ENCODE measurements at places on chromosomes 13 and 19. TPM values are rescaled to one million over a fixed set of nuclear protein-coding genes. Genes with fewer than 3 reads are reported as not detected.

GRCh38 chr13:67147342-67148133 is 82.6 kb downstream of the PCDH9 start:
- DNase-seq, result no peak

- no peak for DNase-seq
Measured at GRCh38 chr13:76019421-76020044, 383.4 kb downstream of the LMO7 start.

DNA sequence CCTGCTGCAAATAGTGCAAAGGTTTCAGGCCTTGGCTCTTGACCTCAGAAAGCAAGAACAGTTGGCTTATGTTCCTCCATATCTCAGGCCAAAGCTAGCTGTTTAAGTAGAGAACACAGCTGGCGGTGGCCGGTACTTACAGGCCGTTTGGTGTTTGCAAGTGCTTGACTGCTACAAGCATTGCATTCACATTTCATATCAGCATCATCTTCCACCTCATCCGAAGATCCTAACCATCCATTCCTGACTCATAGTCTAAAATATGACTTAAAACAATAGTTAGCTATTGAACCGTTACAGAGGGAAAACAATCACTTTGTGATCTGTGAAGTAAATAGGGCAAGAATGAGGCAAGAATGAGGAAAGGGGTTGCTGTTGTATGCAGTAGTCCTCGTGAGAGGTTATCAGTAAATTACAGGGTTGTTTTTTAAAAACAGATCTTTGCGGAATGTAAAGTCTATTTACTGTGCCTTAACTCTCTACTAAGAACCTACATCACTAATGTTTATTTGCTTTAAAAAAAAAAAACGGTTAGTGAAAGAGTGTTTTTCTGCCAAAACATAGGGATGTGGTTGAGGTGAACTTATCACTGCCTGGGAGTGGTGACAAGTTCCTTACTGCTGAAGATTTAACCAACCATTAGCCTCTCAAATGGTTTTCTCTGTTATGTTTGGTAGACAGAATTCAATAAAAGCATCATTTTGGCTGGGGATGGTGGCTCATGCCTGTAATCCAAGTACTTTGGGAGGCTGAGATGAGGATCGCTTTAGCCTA is 21.6 kb upstream of the WDR88 start:
- no peak for DNase-seq

DNA sequence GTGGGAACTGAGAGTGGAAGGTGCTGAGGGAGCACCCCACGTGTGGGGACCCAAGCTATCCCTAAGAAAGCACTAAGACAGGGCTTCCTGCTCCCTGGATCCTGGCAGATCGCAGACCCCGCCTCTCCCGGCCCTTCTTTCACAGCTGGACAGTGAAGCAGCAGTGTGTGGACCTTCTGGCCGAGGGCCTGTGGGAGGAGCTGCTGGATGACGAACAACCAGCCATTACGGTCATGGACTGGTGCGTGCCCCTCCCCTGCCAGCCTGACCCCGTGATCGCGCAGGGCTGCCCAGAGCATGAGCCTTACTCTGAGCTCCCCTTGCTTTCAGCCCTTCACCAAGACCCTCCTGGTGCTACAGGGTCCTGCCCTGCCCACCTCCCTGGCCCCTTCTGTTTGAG is 2.3 kb downstream of the NCCRP1 start:
- no peak for DNase-seq

DNA sequence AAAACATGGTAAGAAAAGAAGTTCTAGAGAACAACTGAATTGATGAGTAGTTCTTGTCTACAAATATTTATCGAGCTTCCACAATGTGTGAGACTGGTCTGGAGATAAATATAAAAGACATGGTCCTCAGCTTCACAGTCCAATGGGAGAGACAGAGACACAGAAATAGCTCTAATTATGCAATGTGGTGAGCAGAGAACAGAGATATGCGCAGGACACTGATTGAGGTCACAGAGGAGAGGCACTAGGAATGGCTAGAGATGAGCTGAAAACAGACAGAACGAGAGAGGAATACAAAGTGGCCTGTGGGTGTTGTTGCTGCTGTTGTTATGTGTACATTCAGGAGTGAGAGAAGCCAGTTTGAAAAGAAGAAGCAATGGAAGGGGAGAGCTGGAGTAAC is 53.2 kb downstream of the GPALPP1 start:
- no peak for DNase-seq

DNA sequence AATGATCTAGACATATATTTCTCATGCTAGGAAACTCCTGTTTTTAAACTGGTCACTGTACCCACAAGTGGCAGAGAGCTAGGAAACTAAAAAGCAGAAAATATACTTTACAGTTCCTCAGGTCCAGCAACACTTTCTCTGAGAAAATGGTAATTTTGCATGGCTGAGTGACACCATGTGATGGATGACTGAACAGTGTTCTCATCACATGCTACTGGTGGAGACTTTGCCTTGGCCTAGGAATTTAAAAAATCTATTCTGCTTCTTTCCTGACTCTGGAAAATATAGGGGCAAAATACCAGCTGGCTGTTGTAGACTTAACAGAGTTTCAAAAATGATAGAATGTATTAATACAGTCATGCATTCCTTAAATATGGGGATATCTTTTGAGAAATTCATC is 50.0 kb downstream of the LATS2 start:
- no peak for DNase-seq

GRCh38 chr13:24627090-24627714 is 53.0 kb upstream of the ATP12A start:
- DNase-seq, result no peak

- no peak for DNase-seq
Measured at GRCh38 chr13:82803341-82803740, 1078.9 kb downstream of the SLITRK1 start.

DNA sequence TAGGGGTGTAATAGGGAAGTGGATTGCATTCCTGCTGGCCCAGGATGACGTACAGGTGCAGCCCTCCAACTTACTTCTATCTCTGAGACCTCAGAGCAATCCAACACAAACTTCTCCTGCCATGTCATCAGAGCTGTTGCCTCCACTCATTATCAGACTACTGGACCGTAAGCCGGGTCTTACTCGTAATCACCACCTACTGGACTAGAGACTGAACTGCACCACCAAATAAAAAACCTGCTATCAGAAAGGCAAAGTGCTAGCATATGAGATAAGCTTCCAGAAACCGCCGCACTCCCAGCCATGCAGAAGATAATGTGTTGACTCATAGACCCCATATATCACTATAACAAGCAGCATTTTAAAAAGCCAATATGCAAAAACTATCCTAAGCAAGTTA is 102.0 kb downstream of the SLITRK1 start:
- no peak for DNase-seq

DNA sequence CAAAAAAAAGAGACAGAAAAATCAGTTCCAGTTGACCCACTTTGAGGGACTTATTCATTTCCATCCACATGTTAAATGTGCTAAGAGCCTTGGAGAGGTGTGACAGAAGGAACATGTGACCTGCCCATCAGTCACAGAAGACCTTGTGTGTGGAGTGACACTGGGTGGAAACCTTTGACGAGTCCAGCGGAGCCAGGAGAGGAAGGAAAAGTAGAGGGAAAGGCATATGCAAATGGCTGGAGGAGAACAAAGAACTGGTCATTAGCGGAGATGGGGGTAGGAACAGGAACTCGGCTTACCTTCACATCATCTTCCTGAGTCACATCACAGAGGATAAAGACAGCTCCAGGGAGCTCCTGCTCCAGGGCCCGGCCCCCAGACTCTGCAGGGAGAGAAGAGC is 2.3 kb downstream of the HSD17B14 start:
- no peak for DNase-seq

DNA sequence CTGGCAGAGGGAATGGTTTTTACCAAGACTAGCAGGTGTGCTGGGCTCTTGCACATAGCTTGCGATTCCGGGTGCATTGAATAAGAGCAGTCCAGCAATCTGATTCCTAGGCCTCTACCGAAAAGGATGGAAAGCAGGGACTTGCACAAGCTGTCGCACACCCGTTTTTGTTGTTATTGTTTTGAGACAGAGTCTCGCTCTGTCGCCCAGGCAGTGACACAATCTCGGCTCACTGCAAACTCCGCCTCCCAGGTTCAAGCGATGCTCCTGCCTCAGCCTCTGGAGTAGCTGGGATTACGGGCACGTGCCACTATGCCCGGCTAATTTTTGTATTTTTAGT is 5.5 kb downstream of the EBI3 start:
- DNase-seq, result no peak

DNA sequence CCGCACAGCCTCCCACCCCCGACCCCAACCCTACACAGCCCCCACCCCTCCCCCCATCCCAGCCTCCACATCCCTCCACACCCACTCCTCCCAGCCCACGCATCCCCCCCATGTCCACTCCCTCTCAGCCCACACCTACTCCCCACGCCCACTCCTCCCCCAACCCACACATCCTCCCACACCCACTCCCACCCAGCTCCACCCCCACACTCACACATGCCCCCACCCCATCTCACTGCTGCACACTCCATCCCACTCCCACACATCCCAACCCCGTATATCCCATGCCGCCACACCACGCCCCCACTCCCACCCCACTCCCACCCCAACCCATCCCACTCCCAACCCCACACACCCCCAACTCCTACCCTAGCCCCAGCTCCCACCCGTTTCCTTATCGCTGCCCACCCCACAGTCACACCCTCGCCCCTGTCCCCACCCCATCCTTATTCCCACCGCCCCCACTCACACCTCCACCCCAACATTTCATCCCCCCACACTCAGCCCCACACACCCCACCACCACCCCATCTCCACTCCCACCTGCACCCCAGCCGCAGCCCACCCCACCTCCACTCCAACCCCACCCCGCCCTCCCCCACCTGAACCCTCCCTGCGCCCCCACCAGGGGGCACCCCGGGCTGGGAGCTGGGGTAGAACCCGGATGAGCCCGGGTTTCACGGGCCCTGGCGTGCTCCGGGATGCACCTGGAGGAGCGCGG is 809 bp downstream of the TDRD12 start:
- no peak for DNase-seq

GRCh38 chr13:83211301-83211700 is 671.0 kb downstream of the SLITRK1 start:
- no peak for DNase-seq

DNA sequence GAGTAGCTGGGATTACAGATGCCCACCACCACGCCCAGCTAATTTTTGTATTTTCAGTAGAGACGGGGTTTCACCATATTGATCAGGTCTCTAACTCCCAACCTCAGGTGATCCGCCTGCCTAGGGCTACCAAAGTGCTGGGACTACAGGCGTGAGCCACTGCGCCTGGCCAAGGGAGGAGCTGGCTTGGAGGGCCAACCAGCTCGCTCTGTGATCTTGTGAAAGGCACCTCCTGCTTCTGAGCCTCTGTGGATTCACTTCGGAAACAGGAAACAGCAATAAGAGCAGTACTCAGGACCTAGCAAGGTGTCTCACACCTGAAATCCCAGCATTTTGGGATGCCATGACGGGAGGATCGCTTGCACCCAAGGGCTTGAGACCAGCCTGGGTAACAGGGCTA is 2.0 kb upstream of the ELL start:
- no peak for DNase-seq

DNA sequence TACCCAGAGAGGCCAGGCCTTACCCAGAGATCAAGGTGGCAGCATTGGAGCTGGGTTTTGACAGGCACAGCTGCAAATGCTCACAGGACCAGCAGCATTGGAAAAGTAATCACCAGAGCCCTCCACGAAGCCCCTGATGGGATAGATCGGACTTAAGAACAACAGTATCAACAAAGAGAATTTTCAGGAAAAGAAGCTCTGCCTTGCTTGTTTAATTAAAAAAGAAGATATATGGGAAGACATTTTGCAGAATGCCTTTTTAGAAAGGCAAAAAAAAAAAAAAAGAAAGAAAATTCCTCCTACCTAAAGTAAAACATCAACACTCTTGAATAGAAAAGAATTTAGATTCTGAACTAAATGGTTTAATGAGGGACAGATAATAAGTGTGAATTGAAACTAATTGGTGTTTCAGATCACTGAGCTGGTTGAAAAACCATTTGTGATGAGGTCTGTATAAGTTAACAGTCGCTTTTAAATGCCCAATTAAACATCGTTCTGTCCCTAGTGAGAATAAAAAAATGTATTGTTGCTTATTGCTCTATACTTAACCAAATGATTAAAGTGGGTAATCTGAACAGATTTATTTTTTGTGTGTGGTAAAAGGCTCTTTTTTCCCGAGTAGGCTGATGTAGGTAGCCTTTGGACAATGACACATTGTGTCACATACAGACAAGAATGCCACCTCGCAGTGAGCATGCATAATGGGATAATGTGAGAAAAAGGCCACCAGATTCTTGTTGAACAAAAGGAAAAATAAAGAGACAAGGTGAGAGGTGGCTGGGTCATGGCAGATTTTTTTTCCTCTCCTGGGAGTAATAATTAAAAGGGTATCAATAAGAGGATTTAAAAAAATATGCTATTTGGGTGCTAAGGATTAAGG is 93.0 kb upstream of the ARGLU1 start:
- no peak for DNase-seq

DNA sequence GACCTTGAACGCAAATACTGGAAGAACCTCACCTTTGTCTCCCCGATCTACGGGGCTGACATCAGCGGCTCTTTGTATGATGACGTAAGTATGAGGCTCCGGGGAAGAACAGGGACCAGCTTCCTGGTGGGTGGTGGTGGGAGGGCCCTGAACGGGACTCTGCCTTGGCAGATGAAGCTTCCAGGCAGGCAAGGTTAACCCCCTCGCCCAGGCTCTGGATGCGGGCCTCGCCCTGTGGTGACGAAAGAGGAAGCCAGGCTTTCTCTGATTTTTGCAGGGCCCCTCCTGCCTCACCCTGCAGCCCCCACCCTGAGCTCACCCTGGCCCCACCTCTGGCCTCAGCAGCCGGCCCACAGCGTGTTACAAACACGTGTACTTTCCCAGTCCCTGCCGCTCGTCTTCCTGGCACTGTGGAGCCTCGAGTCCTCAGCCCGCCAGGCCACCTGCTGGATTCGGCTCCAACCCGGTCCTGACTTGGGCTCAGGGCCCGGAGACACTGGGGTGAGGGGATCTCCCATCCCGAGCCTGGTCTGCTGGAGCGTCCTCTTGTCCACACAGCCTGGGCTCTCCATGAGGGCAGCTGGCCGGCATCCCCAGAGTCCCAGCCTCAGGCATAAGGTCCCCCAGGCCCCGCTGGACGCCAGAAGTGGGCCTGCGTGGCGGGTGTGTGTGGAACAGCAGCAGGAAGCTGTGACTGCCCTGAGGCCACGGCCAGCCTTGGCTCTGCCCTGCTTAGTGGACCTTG is 72.4 kb downstream of the KDM4B start:
- no peak for DNase-seq

GRCh38 chr13:100532090-100532766 is 56.4 kb downstream of the GGACT start:
- no peak for DNase-seq

- no peak for DNase-seq
Measured at GRCh38 chr19:31350033-31350692, 927 bp upstream of the TSHZ3 start.

GRCh38 chr13:39607876-39608275 is 4.9 kb upstream of the LHFPL6 start:
- DNase-seq, result no peak

DNA sequence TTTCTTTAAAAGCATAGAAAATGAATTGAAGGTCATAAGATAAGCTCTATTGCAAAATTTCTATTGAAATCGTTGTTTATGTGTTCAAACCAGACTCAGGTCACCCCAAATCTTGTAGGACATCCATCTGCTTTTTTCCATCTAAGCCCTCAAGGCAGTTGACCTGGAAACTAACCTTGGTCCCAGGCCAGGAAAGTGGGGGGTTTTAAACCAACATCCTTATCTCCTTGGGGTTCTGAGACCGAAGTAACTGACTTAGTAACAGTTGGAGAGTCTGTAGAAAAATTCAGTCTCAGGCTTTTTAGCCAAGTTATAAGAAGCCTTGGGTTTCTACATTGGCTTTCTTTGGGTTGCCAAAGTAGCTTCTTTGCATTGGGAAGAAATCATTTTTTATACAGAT is 23.4 kb downstream of the ZNF507 start:
- no peak for DNase-seq

The PRR12 gene
- 25.2 TPM for total RNA-seq

The LINGO3 gene
- not detected for total RNA-seq

The CADM4 gene
- total RNA-seq, result 22.3 TPM

The SELENOV gene
- not detected for total RNA-seq
